ENCODE measurements at places on chromosomes 3 and 15.

DNA sequence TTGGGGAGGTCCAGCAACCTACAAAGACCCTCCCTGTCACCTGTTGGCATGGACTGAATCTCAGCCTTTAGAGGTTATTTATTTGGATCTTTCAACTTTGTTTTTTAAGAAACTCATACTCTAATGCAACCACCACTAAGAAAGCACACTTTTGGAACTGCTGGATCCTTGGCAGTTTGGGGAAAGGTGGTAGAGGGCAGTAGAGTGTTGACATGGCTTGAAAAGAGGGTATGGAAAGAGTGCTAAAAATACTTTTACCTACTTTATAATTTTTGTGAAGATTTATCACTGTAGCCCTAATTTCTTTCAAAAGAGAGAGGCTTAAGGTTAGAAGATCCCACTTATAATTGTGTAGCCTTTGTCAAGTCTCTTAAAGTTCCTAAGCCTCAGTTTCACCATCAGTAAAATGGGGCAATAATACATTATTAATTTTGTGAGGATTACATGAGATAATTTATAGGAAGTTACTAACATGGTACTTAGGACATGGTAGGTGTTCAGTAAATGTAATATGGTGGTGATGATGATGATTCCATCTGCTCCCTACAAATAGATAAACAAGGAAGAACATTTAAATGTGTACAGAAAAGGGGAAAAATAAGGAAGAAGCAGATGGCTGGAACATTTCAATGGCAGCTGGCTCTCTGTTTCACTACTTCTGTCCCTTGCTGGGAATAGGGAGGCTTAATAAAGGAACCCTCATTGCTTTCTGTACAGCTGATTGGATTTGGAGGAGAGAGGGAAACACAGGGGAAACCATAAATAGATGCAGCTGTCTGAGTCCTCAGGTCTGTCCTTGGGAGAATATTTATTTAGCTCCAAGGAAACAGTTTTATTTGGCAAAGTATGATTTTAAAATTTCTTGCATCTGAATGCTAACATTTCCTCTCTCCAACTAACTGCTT is 208.4 kb upstream of the ADAMTS9 start:
- DNase-seq: no peak

- no peak for DNase-seq
Observed at GRCh38 chr3:30193625-30194044, 412.8 kb upstream of the TGFBR2 start.

GRCh38 chr3:193716150-193716549 is 123.1 kb downstream of the OPA1 start:
- no peak for DNase-seq

DNA sequence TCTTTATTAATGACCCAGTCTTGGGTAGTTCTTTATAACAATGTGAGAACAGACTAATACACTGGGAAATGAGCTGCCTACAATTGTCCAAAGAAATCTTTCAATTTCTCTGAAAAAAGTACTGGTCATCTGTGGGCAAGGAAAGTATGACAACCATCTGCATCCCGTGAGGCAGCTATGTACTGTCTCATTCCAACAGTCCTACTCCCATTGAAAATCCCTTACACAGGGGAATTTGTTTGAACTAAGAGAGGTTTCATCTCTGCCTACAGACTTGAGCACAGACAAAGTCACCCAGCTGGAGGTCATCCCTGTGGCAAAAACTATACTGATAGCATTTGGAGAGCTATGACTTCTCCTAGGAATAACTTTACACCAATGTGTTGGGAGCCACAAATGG is 27.1 kb downstream of the SHC4 start:
- no peak for DNase-seq

DNA sequence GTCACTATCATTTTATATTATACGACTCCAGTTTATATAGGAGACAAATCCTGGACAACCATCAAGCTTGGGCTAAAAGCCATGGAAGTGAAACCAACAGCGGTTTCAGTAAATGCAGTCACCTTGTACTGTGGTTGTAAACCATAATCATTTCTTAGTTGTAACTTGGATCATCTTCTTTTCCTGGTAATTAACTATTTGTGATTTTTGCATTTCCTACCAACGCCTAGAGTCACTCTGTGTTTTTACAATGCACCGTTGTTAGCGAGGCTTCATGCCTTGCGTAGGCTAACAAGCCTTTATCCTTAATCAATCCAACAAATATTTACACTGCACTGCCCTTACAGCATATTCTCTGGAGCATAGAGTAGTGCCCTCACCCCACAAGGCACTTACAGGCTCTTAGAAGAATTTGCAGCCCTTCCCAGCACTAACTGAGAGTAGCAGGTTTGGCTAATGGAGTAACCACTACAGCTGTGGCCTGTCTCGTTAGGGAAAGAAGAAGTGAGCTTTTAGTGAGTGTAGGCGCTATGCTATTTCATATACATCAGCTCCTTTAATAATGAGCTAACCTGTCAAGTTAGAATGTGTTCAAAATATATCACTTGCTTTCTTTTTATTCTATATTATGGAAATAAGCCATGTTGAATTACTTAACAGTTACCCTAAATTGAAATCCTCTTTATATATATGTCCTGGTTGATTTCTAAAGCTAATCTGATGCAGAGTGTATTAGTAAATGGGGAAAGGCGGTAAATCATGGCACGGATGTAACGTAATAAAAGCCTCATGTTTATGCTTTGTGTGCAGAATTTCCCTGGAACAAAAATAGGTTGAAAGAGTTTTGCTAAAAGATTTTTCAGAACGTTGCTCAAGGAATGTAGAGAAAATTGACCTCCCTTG is 62.8 kb downstream of the ABHD2 start:
- peak; percentile 53 for DNase-seq

- no peak for DNase-seq
Observed at GRCh38 chr3:137148917-137149316, 191.1 kb downstream of the IL20RB start.

GRCh38 chr15:70834999-70835398 is 19.0 kb downstream of the LARP6 start:
- no peak for DNase-seq

GRCh38 chr3:14884665-14885064 is 62.7 kb upstream of the NR2C2 start:
- no peak for DNase-seq

DNA sequence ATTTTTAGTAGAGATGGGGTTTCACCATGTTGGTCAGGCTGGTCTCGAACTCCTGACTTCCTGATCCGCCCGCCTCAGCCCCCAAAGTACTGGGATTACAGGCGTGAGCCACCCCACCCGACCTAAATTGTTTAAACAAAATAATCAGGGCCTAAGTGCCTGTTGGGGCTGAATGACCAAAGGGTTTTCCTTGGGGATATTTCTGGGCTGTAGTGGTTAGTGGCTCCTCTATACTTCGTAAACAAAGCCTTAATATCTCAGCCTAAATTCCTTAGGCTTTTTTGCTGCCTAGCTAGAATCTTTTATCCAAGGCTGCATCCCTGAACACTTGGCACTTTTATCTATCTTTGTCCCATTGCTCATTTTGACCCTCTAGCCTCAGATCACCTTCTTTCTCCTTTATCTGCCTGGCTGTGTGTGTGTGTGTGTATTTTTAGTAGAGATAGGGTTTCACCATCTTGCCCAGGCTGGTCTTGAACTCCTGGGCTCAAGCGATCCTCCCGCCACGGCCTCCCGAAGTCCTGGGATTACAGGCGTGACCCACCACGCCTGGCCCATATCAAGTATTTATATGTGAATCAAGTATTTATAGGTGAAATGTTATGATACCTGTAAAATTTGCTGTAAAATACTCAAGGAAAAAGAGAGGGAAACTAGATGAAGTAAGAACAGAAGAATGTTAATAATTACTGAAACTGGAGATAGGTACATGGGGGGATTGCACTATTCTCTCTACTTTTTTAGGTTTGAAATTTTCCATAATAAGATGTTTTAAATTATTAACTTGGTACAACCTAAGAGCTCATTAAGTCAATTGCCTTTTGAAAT is 1.8 kb downstream of the NUSAP1 start:
- DNase-seq: no peak

GRCh38 chr3:11131371-11131770 is 22.9 kb upstream of the HRH1 start:
- DNase-seq: no peak

- DNase-seq: no peak
Observed at GRCh38 chr3:37984596-37984995, 6.0 kb upstream of the VILL start.

GRCh38 chr3:38154625-38155255 is 10.6 kb upstream of the OXSR1 start:
- DNase-seq: no peak

DNA sequence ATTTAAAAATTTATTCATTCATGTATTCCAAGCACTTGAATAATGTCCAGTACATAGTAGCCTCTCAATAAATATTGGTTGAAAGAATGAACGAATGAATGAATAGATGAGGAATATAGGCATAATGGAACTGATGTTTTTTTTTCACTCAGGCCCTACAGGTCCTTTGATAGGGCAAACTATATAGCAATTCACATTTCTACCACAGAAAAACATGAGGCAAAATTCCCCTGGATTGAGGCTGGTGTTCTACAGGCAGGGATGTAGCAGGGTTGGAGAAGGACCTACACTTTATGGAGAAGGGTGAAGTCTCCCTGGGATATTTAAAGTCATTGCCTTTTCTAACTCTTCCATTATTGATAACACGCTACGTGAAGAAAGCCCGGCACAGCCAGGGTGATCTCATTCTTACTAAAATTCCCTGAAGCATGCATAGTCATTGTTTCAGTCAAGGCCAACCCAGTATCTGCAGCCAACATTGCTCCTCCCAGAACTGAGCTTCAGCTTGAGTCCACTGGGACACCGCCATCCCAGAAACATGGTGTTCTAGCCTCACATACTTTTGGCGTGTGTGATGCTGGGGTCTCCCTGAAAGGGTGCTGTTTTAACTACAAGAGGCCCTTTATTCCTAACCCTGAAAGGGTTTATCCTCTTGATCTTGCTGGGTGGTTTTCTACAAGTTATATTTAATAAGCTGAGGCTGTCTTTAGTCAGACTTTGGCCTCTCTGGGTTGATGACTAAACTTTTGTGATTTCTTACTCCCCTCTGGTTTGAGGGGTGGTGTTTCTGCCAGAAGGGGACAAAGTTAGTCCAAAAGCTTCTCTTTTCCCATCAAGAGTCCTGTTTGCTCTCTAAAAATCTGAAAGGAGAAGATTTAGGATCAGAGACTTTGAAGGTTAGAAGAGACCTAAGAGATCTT is 25.9 kb upstream of the FBN1 start:
- no peak for DNase-seq

DNA sequence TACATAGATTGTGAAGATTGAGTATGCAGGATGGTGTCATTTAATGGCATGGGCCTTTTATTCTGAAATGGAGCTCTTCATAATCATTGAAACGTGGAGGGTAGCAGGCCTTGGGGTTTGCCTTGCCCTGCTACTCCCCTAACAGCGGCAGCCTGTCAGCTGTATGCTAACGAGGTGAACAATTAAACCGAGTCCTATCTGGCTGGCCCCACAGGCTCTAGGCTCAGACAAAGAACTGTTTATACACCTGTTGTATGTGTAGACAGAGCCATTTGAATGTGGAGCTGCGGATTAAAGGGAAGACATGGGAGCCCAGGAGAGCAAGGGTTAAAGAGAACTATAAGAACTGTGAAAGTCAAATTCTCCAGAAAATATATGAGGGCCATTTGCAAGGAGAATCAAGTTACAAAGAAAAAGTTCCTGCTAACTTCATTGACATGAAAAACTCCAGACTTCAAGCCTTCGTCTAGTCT is 116.7 kb upstream of the CGNL1 start:
- DNase-seq: peak; percentile 70
